ENCODE measurements at places on chromosomes 11 and 22. TPM values are rescaled to one million over a fixed set of nuclear protein-coding genes. Genes with fewer than 3 reads are reported as not detected.

Gene ADM2
- polyA plus RNA-seq = 0.28 TPM

Gene RAB6A
- polyA plus RNA-seq = 45.0 TPM

DNA sequence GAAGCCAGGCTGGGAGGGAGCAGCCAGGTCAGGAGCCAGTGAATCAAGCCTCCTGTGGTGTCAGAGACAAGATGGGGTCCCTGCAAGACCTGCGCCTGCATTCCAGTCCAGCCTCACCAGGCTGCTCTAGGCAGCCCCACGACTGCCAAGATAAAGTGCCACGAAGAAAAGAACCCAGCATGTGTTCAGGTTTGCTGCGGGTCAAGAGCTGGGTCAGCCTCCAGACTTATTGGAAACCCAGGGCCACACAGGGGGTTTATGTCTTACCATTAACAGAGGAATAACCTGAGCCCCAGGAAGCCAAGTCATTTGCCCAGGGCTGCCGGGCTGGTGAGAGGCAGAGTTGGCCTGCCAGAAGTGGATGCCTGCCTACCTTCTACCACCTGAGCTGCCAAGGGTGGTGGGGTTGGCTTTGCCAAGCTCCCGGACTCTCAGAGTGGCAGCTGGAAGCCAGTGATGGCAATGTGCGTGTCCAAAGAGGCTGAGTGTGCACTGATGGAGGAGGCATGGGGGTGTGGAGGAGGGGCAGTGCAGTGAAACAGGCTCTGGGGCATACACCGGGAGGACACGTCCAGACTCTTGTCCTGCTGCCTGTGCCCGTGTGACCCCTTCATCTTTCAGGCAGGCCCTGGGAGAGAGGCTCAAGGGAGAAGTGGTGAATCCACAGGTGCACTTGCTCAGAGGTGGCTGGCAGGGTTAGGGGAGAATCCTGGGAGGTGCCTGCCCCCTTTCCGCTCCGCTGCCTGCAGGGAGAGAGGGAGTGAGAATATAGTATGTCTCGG, 1.7 kb downstream of the RASD2 start:
- peaks cover 11% of the 10 kb centered on the region for H3K4me1 ChIP-seq
- DNase-seq = no peak
- no peaks in the 10 kb centered on the region for H3K36me3 ChIP-seq
- no peak overlapping the region for H3K27ac ChIP-seq
- no peak overlapping the region for H3K4me3 ChIP-seq

- no peaks in the 10 kb centered on the region for H3K27me3 ChIP-seq
- no peak for DNase-seq
Measured at GRCh38 chr11:110513846-110514437, 84.2 kb downstream of the FDX1 start.

GRCh38 chr11:119483881-119484371, 61.0 kb upstream of the THY1 start:
- no peak overlapping the region for H3K27ac ChIP-seq
- no peaks in the 10 kb centered on the region for H3K27me3 ChIP-seq
- H3K4me1 ChIP-seq = no peaks in the 10 kb centered on the region

Data from endothelial cell of umbilical vein (primary cell).